ENCODE measurements at places on chromosomes 11 and 22.
A peak's percentile ranks its signal among the peaks of the same experiment; 100 is the strongest.

- DNase-seq, result peak; percentile 56
These were observed 11.0 kb upstream of the CERK start for GRCh38 chr22:46748908-46749675.

- DNase-seq, result no peak
These were observed 1.2 kb downstream of the FAM89B start for GRCh38 chr11:65573391-65574079.

- no peak for DNase-seq
These were observed 229.3 kb downstream of the CASP12 start for GRCh38 chr11:104668797-104669463.

DNA sequence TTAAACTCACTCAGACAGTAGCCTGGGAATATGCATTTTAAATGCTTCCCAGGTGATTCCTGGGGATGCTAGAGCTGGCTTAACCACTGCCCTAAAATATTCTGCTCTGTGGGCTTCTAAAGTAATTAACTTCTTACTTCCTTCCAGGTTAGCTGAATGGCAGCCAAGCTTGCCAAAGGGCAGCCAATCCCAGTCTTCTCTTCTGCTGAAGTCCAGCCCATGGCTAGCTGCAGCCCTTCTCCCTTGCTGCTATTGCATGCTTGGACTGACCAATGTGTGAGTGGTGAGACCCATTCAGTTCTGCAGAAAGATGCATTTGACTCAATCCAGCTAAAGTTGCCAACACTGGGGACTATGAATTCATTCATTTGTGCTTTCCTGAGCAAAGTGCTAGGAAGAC is 411.9 kb downstream of the SOX6 start:
- DNase-seq, result no peak

- DNase-seq, result no peak
These were observed 52.2 kb downstream of the HORMAD2 start for GRCh38 chr22:30132290-30132996.

GRCh38 chr11:18384157-18384641 is 10.2 kb upstream of the LDHA start:
- no peak for DNase-seq

DNA sequence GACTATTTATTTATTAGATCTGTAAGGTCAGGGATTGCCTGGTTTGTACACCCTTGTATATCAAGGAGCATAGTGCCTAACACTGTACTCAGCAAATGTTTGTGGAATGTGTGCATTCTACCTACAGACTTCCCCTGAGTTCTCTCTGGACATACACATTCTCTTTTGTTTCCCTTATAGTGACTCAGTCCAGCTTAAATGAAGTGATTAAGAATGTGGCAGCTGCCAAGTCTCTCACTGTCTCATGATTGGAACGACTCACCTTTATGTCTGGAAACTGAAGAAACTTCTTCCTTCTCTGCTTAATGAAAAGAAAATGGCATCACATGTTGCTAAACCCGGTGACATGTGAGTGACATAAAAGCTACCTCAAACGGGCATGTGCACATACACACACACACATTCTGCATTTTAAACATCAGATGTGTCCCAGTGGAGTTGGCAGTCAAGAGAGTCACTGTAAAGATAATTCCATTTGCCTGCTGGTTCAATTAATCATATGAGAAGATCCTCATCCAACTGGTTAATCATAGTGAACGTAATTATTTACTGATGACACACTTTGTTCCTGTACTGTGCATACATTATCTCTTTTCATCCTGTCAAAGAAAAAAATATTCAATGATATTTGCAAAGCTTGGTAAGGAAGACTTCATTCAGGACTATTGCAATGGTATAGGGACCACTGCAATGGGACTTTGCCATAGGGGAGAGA is 42.8 kb downstream of the GLYAT start:
- DNase-seq, result no peak

DNA sequence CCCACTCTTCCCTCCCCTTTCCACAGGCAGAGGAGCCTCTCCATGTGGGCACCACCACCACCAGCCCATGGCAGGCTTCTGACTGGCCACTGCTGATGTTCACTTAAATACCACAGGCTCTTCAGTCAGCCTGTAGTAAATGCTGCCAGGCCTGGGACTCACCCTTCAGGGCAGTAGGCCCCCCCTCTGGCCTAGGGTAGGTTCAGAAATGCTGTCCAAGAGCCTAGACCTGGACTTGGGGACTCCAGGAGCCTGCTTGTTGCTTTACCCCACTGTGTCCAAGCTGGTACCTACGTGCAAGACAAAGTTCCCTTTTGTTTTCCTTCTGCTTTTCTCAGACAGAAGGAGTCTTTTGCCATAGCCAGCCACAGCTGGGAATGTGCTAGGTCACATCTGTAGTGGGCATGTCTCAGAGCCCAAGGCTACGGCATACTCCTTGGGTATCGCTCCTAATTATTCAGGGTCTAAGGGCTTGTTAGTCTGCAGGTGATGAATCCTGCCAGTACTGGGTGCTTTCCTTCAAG is 38.6 kb downstream of the TMEM135 start:
- DNase-seq, result no peak

DNA sequence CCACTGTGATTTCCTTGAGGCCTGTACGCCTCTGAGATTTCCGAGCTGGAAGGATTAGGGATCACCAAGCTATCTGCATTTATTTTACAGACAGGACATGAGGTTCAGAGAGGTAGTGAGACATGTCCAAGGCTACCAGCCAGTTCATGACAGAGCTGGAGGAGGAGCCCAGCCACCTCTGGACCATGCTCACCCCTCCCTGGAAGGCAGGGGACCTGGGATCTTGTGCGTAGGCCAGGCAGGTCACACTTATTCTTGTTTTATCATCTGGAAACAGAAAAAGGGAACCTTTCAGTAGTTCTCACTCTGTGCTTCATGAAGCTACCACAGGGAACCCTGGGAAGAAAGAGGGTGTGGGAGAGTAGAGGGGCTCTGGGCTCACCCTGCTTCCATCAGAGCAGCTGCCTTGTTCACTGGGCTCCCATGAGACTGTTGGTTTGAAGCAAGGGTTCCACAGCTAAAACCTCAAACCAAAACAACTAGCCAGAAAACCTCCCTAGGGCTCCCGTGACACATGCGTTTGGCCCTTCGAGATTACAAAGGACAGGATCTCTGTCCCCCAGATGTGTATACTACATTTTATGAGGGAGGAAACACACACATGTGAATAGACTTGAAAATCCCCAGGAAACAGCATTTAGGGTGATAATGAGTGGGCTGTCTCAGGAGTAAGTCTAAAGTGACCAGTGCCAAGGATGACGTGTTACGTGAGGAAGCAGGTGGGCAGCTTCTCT is 106.4 kb downstream of the DSCAML1 start:
- no peak for DNase-seq

- DNase-seq, result no peak
These were observed 147.8 kb downstream of the ENTHD1 start for GRCh38 chr22:39745789-39746188.

GRCh38 chr11:101583251-101584128 is at the start of gene TRPC6:
TRPC6 (minus strand) TSS chr11:101584007; CDS start chr11:101583503, 504 bp downstream.
- no peak for DNase-seq

- DNase-seq, result no peak
These were observed 118.3 kb downstream of the WT1 start for GRCh38 chr11:32316858-32317642.

GRCh38 chr11:2089536-2090165 is 49.5 kb downstream of the IGF2 start:
- no peak for DNase-seq

Measured in activated CD4-positive, alpha-beta T cell treated with anti-CD3 and anti-CD28 coated beads for 1 hour (primary cell).